ENCODE measurements at places on chromosomes 16 and 17.

DNA sequence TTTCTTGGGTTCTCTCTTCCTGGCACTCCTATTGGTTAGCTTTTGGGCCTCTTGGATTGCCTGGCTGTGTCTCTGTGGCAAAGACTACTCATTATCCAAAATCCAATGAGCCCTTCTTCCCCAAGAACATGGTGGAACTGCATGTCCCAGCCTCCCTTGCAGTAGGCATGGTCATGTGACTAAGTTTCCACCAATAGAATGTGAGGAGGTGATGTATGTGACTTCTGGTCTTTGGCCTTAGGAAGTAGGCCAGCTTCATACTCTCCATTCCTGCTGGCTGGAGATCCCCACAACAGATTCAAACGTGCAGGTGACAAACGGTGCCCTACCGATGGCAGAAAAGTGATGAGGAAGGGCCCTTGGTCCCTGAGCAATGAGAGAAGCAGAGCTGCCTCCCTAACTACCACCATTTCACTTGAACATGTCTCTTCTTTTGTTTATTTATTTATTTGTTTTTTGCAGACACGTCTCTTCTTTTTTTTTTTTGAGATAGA is 17.3 kb upstream of the SPN start:
- no peak for DNase-seq

- no peak for DNase-seq
Observed at GRCh38 chr17:8190506-8190905, 526 bp upstream of the BORCS6 start.

GRCh38 chr17:70070305-70071027 is 4.6 kb upstream of the KCNJ16 start:
- DNase-seq: no peak

DNA sequence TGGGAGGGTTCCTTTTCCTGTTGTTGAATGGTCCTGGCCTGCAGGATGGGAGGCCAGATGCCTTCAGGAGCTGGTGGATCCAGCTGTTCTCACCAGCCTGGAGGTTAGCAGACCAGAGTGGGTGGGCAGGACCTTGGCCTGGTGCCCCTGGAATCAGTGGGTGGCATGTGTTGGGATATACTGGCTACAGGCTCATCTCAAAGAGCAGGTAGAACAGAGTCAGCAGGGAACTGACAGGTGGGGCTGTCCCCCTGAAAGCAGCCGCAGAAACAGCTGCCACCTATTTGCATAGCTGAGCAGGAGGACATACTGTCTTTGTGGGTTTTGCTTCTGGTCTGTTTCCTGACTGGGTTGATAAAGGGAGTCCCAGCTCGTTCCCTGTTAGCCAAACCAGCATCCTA is 144.1 kb downstream of the RAB11FIP4 start:
- no peak for DNase-seq

- DNase-seq: no peak
Observed at GRCh38 chr16:79317521-79317920, 283.0 kb downstream of the MAF start.

DNA sequence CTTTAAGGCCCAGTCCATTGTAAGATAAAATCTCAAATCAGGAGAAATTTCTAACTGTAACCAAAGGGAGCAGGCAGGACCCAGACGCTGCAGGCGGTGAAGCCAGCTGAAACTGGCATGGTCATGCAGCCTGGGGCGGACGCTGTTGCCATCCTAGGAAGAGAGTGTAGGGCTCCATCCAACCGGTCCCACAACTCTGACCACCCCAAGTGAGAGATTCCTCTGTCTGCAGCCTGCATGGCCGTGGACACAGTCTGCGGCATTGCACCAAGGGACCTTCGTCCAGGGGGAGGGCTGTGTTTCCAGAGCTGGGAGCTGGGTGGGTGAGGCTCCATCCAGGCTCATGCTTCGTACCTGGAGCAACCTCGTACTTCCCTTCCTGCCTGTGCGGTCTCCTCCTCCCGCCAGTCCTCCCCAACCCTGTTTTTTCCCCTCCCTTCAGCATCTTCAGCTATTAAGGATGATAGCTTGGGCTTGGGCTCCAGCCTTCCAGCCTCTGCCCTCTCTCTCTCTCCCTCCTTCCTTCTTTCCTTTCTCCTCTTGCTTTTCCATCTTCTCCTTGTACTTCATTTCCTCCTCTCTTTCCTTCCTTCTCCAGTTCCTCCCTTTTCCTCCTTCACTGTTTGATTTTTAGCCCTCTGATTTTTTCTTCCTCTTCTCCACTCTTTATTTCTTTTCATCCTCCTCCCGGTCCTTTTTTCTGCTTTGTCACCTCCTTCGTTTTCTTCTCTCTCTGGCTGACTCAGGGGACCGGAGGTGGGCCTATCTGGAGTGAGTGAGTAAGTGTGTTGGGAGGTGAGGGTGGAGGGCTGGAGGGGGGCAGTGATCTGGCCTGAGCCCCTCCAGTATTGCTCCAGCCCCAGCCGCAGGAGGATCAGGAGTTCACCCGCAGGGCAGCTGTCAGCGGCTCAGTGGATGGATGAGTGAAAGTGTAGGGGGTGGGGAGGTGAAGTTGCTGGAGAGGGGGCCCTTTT is 17.0 kb upstream of the LHX1 start:
- DNase-seq: no peak

DNA sequence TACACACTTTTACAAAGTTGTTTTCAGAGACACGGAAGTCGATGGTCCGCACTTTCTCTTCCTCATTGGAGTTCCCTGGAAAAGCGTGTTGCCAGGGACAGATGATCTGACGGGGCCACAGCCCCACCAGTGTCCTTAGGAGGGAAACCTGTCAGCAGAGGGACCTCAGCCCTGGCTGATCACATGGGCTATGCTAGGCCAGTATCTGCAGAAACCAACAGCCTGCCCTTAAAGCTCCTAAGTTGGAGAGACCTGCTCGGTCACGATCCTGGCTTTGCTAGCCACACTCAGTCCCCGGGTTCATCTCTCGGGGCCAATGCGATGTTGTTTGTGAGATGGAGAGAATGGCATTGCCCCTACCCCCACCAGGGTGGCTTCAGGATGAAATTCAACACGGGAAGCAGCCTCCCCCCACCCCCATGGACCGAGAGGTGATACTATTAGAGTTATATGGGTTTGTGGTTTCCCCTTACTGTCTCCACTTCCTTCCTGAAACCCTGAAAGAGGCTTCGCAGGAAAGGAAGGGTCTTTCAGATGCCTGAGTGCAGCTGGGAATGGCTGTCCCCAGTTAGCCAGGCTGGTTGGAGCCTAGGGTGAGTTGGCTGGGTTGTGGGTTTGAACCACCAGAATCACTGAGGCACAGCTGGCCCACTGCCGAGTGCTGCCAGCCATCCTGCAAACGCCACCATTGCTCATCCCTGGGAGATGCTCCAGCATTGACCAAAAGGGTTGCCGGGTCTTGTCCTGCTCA is 16.6 kb downstream of the RMI2 start:
- no peak for DNase-seq

DNA sequence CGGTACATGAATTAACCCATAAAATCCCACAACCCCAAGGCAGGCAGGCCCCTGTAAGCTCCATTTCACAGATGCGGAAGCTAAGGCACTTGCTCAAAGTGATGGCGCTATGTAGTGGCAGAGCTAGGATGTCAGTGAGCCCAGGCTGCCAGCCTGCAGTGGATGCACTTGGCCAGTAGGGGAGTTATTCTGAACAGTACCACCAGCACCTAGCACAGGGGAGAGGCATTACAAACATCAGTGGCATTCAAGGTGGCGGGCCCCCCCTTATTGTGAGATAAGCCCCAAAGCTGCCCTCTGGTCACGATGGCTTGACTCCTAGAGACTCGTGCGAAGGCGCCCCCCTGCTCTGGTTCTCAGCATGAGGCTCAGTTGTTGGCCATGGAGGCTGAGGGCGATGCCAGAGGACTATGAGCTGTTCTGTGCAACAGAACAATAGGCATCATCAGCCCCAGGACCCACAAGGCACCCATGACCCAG is 33.8 kb downstream of the GTF3C1 start:
- peak; percentile 69 for DNase-seq

GRCh38 chr17:72416054-72416675 is 295.3 kb downstream of the SOX9 start:
- DNase-seq: no peak

GRCh38 chr17:45428050-45428617 is 4.5 kb downstream of the ARHGAP27 start:
- DNase-seq: peak; percentile 89

DNA sequence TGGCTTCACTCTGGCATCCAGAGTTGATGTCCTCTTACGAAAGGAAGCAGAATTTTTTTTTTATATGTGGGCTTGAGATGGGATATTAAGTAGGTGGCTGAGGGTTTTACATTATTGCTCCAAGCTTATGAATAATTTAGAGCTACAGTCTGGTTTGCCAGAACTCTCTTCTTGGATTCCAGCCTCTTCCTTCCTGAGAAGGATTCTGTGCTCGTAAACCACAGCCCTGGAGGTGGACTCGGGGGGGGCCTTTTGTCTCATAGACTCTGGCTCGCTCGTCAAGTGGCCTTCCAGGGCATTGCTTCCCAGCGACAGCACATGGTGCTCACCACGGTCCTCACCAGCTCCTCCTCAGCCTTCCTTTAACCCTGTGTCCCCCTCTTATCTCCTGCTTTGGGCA is 43.2 kb downstream of the TMEM11 start:
- no peak for DNase-seq

DNA sequence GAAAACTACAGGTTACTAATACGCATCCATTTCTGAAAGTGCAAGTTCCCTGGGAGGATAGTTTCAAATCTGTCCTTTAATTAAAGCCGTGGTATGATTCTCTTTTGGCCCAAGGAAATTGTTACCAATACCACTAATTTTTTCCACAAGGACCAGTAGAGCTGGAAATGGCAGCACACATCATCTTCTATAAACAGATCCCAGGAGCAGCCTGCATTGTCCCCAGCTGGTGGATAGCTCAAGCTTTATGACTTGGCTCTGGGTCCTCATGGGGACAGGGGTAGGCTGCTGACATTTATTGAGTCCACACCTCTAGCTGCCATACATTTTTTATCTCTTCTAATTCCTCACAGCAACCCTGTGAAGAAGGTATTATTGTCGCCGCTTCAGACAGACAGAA is 35.8 kb upstream of the BHLHA9 start:
- no peak for DNase-seq

DNA sequence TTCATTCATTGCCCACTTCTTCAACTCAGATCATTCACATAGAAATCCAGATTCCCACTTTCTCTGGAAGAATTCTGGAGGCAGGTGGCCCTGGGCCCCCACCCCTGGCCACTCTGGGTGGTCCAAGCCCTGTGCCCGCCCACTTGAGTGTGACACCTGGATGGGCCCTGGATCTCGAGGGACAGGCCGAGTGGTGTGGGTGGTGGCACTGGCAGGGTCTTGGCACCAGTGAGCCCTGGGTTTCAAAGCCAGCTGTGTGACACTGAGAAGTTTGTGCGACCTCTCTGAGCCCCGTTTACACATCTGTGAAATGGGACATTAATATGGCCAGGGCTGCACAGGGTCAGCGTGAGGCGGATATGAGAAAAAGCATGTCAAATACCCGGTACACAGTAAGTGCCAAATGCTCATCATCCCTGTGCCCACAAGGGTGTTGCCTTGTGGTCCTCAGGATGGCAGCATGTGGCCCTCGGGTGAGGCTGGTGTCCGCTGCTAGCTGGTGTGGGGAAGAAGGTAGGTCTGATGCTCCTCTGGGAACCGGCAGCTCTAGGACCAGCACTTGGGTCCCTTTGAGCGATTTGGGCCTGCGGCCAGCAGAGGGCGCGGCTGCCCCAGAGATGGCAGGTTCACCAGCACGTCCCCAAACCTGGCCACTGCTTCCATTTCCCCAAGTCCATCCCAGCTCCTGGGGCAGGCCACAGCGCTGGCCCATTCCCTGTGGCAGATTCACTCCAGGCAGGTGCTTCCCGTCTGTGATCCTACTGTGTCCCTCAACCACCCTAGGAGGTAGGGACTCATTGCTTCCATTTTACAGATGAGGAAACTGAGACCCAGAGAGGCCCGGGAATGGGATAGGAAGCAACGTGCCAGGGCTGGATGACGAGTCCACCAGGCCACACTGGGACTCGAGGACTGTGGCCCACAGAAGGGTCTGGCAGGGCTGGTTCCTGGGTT is 3.6 kb downstream of the OSGIN1 start:
- DNase-seq: peak; percentile 79

DNA sequence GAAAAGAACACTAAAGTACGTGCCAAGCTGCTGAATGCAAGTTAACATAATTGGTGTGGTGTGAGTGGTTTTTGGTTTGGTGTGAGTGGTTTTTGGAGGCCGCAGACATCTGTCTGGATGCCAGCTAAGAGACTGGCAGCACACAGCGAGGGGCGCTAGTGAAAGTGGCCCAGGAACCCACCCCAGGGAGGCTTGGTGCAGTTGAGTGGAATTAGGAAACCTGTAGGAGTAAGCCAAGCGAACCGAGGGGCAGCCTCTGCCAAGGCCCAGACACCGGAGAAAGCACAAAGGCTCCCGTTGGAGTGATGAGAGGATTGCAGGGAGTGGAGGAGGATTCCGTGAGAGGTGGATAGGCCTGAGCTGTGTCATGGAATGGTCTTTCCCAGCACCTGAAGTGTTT is 24.6 kb upstream of the SLC5A11 start:
- DNase-seq: no peak
